ENCODE measurements at places on chromosomes 13 and 19. TPM values are rescaled to one million over a fixed set of nuclear protein-coding genes. Genes with fewer than 3 reads are reported as not detected.

Gene CATSPERD
- not detected for polyA plus RNA-seq

Gene KASH5
- not detected for polyA plus RNA-seq

Gene NLRP5
- not detected for polyA plus RNA-seq

Gene PCP2
- polyA plus RNA-seq: not detected

Gene SPACA6
- polyA plus RNA-seq: 9.1 TPM

Gene DNAAF3
- polyA plus RNA-seq: 1.2 TPM

Gene NKPD1
- 0.21 TPM for polyA plus RNA-seq

Gene ZNF701
- 11.2 TPM for polyA plus RNA-seq

Gene GARIN5A
- polyA plus RNA-seq: 6.8 TPM

Gene C5AR1
- polyA plus RNA-seq: 2.9 TPM

Gene LILRA6
- 2.0 TPM for polyA plus RNA-seq

- no peak for DNase-seq
Measured at GRCh38 chr13:50589139-50589538, 254.4 kb downstream of the DLEU7 start.

DNA sequence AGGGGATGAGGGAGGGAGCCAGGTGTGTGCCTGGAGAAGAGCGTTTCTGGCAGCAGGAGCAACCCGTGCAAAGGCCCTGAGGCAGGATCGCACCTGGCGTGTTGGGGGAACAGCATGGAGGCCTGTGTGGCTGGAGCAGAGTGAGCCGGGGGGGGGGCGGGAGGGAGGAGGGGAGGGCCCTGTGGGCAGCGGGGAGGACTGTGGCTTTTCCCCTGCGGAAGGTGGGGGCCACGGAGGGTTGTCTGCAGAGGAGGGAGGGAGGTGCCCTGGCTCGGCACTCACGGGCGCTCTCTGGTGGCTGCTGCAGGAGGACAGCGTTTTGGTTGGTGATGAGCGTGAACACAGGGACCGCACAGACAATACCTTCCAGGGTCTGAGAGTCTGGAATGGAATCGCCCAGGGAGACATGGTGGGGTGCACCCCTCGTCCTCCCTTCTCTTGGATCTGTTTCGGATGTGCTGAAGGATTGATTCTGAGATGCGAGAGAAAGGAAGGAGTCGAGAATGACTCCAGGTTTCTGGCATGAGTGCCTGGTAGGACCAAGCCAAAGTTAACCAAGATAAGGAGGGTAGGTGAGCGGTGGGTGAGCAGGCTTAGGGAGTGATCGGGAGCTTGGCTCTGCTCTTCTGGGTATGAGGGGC, 6.5 kb downstream of the RAB11B start:
- peak; percentile 41 for DNase-seq

GRCh38 chr13:108044954-108045353, 170.4 kb downstream of the LIG4 start:
- DNase-seq: no peak

- no peak for DNase-seq
Measured at GRCh38 chr13:100428986-100429385, 159.6 kb downstream of the GGACT start.

- DNase-seq: no peak
Measured at GRCh38 chr13:21546372-21546771, 57.6 kb downstream of the MICU2 start.

- no peak for DNase-seq
Measured at GRCh38 chr13:27822258-27822872, 30.1 kb downstream of the GSX1 start.

DNA sequence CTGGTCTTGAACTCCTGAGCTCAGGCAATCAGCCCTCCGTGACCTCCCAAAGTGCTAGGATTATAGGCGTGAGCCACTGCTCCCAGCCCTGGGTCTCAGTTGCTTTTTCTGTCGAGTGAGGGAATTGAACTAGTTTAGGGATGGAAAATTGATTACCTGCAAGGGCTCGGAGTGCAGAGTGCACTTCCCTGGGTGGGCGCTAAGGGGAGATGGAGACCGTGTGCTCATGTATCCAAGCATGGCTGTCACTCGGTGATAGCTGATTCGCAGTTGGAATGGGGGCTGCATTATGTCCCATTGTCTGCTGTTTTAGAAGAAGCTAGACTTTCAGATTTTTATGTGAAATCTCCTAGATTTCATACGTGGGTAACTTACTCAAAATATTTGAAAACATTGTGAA, 139.9 kb upstream of the RFC3 start:
- DNase-seq: no peak

- DNase-seq: no peak
Measured at GRCh38 chr19:19409631-19410030, 4.2 kb downstream of the GATAD2A start.

DNA sequence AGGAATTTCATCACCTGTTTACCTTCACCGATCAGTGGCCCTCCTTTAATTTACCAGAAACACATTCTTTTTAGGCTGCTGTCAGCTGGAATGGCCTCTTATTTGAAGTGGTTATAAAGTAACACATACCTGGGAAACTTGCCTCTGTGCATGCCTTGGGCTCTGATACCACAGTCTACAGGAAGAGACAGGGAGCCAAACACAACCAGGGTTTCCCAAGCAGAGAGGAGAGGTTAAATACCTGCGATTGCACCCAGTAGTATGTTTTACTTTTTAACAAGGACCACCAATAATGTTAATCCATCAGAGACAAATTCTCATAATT, 444.0 kb upstream of the SGCG start:
- DNase-seq: no peak

GRCh38 chr19:29854033-29854432, 42.2 kb downstream of the CCNE1 start:
- DNase-seq: no peak

DNA sequence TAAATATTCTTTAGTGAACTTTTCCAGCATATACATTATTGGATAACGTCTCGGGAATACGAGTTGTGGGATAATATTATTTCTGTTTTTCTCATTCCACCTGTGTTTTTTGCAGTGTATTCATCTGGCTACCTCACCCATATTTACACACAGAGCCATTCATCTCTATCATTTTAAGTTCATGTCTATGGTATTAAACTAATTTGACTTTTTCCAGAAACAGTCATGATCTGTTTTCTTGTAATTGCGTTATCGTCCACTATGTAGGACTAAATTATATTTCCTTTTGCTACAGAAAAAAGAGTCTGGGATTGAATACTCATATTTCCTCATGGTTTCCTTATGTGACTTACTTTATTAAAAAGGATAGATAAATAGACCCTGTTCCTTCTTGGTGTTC, 2.7 kb downstream of the ATP11A start:
- DNase-seq: no peak

GRCh38 chr19:16892868-16893685, 4.3 kb downstream of the F2RL3 start:
- DNase-seq: no peak

- no peak for DNase-seq
Measured at GRCh38 chr13:113851480-113851803, 12.4 kb downstream of the GAS6 start.

DNA sequence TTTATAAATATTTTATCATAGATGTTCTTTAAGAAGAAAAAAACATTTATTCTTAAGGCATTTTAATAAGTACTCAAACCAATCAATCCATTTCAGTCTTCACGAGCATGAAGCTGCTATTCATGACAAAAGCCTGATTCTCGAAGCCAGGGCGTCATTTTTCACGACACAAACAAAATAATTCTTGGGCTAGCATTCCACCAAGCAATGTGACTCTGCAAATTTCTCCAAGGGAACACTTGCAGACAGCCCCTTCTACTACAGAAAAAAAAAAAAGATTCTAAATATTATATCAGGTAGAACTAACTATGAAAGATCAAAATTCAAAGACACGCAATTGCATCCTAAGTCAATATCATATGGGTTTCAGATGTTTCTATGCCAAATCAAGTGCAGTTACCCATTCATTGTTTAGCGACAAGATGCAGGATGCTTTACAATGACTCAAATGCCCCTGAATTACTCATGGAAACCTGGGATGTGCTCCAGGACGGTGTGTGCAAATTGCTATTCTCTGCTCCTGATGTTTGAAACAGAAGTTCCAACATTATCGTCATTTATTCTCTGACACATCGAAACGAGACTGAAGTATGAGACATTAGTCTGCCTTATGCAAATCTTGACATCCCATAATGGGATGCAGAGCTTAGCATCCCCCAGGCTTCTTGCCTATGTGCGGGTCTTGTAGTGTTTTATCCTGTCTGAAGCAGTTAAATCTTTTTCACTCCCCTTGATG, 517.7 kb downstream of the MYO16 start:
- peak; percentile 46 for DNase-seq

DNA sequence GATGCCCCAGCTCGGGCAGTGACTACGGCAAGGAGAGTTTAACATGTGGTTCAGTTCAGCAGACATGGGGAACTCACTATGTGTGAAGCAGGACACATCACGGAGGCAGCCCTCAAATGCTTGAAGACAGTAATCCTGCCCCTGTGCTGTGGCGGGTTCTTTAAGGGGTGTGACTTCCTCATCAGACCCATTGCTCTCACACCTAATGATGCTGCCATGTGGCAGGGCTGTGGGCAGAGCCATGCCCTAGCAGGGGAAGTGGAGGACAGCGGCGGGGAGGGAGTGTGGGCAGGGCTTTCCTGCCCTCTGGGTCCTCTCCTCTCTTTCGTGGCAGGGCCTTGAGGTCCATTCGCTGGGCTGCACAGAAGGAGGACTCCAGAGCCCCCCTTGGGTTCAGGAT, 131.1 kb upstream of the GJB6 start:
- DNase-seq: no peak

DNA sequence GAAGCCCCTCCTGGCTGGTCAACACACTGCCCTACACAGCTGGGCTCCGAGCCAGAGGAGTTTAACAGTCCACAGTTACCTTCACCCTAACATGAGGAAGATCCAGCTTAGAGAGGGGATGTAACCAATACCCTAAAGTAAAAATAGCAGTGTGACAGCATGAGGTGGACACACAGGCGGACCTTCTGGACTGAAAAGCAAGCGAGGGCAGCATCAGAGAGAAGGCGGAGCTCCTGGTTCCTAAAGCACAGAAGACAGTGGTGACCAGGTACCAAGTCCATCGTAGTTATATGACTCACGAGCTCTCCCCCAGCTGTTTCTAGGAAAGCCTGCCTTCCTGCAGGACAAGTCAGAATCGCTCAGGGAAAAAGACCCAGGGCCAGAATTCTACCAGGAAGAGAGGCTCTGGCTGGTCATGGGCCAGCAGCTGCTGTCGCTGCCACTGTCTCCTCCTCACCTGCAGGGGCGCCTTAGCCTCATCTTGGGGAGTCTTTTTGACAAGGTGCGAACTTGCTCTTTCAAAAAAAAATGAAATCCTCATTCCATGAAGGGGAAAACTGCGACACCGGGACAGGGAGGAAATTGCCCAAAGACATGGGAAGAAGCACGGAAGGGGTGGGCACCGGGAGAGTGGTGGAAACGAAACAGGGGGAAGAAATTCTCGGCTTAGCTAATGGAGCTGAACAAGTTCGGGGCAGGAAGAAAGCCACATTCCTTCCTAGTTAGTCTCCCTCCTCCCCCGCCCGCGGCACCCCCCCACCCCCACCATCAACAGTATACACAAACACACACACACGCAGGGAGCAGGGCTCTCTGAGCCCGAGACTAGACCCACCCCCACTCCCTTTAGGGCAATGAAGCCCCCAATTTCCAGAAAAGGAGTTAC, 1.7 kb downstream of the ELL start:
- peak; percentile 66 for DNase-seq

DNA sequence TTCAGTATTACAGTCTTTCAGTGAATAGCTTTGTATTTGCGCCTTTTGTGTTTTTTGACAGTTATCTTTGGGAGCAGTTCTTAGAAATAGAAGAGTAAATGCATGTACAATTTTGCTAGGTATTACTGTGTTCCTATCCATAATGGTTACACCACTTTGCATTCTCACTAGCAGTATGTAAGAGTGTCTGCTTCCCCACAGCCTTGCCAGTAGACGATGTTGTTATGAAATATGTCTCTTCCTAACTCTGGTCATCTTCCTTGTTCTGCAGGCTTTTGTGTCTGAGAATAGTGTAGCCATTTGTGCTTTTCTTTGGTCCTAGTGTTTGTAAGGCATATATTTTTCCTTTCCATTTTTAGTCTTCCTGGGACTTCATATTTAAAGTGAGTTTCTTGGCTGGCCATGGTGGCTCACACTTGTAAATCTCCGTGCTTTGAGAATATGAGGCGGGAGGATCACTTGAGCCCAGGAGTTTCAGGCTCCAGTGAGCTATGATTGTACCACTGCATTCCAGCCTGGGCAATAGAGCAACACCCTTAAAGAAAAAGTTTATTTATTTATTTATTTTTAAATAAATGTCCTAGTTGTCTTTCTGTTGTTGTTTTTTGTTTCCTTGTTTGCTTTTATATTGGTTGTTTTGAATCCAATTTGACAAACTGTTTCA, 140.3 kb downstream of the PDS5B start:
- DNase-seq: no peak

- DNase-seq: no peak
Measured at GRCh38 chr13:58865286-58865685, 1233.7 kb downstream of the PCDH17 start.

DNA sequence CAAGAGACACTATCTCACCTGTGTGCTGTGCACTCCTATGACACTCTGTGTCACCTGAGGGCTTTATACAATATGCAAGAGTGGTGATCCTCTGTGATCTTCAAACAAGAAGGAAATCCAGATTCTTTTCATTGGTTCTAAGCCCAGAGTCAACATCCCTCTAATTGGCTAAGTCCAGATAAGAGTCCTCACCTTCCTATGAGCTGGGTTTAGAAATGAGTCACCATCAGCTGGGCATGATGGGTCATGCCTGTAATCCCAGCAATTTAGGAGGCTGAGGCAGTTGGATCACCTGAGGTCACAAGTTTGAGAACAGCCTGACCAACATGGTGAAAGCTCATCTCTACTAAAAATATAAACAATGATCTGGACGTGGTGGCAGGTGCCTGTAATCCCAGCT, 144.4 kb downstream of the ZNF675 start:
- no peak for DNase-seq

- DNase-seq: no peak
Measured at GRCh38 chr19:20444202-20444885, 121.2 kb downstream of the ZNF737 start.

DNA sequence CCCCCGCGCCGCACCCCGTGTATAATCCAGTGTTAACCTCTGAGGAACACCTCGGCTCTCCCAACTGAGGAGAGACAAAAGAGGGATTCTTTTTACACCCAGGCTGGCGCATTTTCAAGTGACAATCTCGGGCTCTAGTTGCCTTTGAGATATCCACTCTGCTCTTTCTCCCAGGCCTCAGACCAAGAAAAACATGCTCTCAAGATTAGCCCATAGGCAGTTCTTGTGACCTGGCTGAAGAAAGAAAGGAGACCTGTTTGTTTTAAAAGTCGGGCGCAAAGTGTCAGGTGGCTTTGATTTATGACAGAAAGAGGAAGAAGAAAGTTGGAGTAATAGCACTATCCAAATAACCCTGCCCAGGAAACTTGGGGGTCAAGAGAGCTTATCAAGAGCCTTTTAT, 27.3 kb downstream of the SHISA2 start:
- no peak for DNase-seq

GRCh38 chr13:109794095-109794494, 7.7 kb upstream of the IRS2 start:
- DNase-seq: no peak

GRCh38 chr13:67574320-67575233, 344.4 kb upstream of the PCDH9 start:
- DNase-seq: peak; percentile 75
